ENCODE measurements at places on chromosomes 3 and 15.
A peak's percentile ranks its signal among the peaks of the same experiment; 100 is the strongest.

DNA sequence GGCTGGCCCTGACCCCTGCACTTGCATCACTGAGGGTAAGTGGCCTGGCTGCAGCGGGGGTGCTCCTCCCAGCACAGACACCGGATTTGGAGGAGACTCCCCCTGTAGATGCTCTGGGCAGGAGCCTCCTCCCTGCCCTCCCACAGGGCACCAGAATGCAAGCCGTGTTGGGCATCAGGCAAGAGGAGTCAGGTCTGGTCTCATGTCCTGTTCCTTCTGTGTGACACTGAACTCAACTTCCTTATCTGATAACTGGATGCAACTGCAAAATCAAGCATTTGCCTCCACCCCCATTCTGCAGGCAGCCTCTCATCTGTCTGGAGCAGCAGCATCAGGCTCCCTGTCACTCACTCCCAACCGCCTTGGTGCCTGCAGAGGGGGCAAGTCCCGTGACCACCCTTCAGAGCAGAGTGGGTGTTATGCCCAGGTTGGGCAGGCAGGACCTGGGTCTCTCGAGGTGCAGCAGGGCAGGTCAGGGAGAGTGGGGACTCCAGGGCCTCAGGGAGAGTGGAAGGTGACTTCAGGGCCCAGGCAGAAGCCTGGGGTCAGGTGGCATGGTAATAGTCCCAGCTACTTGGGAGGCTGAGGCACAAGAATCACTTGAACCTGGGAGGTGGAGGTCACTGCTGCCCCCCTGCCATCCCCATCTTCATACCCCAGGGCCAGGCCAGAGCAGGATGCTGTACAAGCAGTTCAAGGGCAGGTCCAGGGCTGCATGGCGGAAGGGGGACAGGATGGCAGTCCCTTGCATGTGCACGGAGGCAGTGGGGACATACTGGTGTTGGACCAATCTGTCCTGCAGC, 10.5 kb upstream of the RPL29 start:
- no peak for DNase-seq

DNA sequence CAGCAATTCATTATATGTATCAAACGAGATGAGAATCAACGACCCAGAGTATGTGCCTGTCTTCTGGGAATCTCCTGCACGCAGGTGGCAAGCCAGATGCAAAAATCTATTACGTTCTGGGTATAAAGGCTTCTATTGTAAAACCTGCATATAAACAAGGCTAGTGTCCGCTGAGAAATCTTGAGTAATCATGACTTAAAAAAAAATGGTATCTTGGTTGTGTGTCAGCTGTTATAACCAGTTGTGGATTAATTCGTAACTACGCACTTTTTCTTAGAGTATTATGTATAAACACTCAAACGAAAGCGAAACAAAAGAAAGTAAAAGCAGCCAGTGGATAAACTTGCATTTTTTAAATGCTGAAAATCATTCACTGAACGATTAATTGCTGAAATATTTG, 509.1 kb downstream of the RSL24D1 start:
- DNase-seq = no peak

- no peak for DNase-seq
These were observed 36.2 kb downstream of the UMPS start for GRCh38 chr3:124766113-124767095.

DNA sequence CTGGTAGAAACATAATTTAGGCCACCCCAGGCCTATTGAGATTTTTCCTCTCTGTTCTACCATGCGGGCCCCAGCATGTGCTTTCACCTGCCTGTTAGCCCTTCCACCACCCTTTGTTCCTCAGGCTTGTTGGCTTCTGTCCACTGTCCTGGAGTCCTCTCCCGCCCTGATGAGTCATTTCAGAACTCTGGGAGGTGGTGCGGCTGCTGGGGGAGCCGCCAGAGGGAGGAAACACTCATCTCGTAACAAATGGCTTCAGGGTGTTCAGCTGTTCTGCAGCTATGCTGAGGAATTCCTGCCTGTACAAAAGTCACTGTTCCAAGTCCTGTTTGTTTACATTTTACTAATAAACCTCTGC, 36.3 kb downstream of the LRTM1 start:
- DNase-seq = peak; percentile 2

- no peak for DNase-seq
These were observed 44.5 kb downstream of the CCR1 start for GRCh38 chr3:46163556-46164041.

DNA sequence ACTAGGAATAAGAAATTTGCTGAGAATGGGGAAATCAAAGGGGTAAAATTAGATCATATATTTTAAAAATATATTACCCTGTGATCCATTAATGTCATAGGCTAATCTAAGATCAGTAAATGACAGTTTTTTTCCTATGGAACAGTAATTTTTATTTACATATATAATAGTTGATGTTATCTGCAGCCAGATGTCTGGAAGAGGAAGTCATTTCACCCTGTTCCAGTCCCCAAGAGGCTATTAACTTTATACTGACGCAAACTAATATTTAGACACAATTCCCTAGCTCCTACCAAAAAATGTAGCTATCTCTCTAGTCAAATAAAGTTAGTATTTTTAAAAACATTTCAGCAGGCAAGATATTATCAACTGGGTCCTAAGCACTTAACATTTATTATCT, 558.0 kb downstream of the MECOM start:
- DNase-seq = no peak

- no peak for DNase-seq
These were observed 25.4 kb upstream of the TSEN2 start for GRCh38 chr3:12458901-12459300.

GRCh38 chr3:150285601-150286000, 122.5 kb upstream of the TSC22D2 start:
- no peak for DNase-seq

GRCh38 chr3:106068795-106069194, 200.0 kb upstream of the CBLB start:
- no peak for DNase-seq

DNA sequence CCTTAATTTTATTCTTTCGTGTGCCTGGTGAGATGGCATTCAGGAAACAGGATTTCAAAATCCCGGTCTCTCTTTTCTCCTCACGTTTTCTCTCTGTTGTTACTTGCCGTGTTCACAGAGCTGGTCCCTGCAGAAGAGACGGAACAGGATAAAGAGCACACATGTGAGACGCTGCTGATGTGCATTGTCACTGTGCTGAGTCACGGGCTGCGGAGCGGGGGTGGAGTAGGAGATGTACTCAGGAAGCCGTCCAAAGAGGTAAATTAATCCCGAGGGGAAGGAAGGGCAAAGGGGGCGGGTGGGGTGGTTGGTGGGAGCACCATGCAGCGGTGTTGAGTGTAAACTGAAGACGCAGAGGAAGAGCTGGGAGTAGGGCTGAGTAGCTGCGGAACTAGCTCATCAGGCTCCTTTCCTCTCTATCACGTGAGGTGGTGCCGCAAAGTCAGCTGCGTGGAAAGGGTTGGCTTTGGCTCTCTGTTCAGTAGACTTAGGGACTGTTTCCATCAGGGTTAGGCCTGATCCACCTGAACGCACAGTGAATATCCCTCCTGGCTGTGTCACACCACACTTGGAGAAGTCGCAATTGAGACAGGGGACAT, 164.8 kb upstream of the BHLHE40 start:
- DNase-seq = no peak

GRCh38 chr3:197465996-197466549, 89.7 kb downstream of the BDH1 start:
- DNase-seq = no peak

DNA sequence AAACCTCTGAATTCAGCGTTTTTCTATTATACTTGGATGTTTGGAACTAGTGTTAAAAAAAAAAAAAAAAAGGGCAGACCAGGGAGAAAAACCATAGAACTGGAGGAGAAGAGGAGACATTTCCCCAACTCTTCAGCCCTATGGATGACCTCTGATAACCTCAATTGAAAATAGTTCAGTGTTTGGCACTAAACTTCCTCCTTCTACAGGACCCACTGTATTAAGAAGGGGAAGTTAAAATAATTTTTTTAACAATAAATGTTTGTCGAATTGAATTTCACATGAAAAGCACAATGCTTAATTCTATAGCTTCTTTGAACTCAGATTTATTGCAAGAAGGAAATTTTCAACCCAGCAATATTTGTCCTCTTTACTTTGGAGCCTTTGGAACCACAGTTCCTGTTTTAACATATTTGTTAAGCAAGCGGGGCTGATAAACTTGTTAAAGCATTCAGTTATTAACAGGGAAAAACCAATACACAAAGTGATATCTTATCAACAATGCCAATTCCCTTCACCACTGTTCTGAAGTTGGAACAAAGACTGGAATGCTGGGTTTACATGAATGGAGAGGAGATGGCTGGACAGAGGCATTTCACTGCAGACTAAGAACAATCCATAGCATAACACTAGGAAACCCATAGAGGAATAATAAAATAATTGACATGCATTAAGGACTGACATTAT, 3.1 kb upstream of the A4GNT start:
- no peak for DNase-seq

- DNase-seq = no peak
These were observed 70.5 kb downstream of the PLOD2 start for GRCh38 chr3:146090521-146090920.

- no peak for DNase-seq
These were observed 7.9 kb downstream of the NBEAL2 start for GRCh38 chr3:46987319-46987742.

DNA sequence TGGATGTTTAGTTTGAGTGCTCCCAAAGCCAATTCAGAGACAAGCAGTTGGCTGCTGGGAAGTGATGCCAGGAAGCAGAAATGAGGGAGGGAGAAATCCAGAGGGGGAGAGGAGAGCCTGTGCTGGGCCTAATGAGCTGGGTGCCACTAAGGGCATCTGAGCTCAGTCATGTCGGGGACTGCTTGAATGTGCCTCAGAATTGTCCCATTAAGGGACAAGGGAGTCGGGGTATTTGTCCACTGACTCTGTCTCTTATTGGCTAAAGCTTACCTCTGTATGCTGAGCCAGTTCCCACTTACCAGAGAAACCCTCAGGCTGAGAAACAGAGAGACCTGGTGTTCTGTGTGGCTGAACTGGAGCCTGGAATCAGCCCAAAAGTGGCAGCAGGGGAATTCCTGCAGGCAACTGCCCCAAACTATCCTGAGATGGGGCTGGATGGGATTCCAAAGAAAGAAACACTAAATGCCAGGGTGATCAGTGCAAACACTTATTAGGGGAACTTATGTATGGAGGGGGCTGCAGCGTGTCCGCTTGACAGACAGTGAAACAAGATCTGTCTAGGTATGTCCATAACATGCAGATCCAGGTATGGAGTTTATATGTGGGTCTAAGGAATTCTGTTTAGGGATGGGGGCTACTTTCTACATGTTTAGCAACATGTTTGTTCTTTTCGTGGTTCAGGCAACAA, 48.6 kb downstream of the NR1D2 start:
- peak; percentile 8 for DNase-seq

All from NCI-H446 (cell line).